NCI-H226 (cell line): ENCODE measurements at places on chromosomes 7 and 10.

- DNase-seq, result no peak
Observed at GRCh38 chr7:157877298-157878090, 540.7 kb downstream of the DNAJB6 start.

DNA sequence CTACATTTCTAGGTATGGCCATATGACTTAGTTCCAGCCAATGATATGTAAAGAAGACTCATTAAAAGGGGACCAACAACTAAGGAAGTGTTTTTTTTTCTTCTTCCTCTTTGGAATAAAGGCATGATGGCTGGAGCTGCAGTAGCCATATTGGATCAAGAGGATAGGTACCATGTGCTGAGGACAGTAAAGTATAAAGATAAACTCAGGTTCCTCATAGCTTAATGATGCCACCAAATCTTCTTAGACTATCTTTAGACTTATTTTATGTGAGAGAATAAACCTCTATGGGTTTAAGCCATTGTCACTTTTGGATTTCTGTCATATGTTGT is 85.3 kb downstream of the ANLN start:
- no peak for DNase-seq

- no peak for DNase-seq
Observed at GRCh38 chr7:133887459-133887858, 239.7 kb upstream of the LRGUK start.

DNA sequence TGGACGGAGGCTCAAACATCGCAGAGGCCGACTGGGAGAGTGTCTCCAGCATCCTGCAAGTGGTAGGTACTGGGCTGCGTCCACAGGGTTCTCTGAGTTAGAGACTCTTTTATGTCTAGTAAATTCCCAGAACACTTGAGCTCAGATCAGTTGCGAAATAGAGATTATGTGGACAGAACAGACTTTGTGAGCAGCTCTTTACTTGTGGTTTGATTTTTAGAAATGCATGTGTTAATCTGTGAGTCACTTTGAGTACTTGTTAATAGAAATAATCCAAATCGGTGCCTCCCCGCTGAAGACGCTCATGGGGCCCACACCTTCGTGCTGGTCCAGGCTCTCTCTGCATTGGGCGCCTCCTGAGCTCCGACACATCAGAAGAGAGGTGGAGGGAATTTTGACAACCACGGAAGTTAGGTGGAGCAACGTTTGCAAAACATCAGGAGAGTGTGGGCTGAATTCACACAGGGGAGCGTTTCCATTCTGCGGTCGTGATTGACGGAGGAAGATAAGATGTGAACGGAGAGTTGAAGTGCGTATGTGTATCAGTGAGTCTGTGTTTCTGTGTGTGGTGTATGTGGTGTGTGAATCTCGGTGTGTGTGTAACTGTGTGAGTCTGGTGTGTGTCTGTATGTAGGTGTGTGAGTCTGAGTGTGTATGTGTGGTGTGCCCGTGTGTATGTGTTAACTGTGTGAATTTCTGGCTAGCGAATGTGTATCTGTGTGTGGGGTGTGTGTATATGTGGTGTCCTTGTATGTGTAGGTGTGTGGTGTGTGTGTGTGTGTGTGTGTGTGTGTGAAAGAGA is 32.1 kb downstream of the PFKP start:
- DNase-seq, result peak; percentile 68

DNA sequence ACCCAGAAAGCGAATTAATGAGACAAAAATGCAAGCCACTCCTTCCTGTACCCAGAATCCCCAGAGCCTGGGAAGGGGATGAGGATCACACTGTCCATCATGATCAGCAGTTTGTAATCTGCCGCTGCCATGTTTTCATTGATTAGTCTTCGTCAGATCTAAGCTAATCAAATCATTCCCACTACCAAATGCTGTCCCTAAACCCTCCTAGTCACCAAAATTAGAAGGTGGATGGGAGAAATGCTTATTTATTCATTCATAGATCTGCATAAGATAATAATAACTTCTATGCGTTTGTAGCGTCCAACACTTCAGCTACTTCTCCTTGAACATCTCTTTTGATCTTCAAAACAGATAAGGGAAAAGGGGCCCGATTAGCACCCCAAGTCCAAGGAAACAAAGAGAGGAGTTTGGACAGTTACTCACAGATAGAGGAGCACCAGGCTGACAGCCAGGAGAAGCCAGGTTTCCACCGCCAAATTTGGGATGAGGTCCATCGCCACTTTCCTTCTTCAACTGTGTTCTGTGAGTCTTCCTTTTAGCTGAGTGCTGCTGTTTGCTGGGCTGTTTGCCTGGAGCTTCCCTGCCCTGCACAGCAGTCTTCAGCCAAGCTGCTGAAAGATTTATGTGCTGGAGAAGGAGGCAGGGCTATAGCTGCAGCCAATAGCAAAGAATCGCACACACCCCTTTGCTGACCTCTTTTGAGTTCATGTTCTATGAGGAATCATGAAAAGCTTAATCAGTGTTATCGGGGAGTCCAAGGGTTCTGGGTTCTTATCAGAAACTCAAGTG is at the start of gene CYP3A5:
CYP3A5 (minus strand) TSS at position 597 of the 792 bp plus-strand sequence; CDS start at position 497, 100 bp downstream.
- DNase-seq, result peak; percentile 72

DNA sequence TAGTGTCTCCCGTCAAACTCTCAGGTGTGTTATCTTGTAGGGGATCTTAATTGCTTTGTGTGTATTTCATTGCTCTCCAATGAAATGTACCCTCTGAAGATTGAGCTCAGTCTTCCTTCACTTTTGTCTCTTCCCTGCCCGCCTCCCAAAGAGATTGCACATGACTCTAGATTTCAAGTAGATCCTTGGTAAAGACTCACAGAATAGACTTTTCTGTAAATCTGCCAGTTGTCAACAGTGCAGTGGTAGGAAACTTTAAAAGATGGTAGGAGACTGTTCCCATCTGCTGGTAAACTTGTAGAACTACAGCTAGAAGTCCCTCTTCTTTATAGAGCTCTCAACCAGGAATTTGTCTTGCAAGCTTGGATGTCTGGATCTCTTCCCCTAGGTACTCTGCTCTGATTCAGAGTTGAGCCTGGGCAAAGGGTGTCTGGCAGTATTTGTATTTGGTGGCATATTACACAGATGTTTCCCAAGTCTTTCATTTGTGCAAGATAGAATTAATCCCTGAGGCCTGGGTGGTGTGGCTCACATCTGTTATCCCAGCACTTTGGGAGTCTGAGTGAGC is 9.6 kb downstream of the CCL26 start:
- peak; percentile 34 for DNase-seq

DNA sequence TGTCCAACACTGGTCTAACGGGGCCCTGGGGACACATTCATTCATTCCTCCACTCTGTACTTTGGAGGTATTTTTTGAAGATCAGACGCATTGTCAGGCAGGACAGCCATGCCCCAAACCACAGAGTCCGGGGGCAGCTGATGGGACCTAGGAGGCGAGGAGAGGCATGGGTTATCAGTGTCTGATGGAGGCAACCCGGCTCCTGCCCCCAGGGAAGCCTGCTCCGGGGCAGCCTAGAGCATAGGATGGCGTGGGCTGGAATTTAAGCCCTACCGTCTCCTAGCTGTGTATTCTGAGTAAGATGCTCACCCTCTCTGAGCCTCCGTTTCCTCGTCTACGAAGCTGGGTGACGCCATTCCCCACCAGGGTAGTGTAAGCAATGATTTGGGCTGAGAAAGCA is 55.4 kb upstream of the ELN start:
- DNase-seq, result no peak

DNA sequence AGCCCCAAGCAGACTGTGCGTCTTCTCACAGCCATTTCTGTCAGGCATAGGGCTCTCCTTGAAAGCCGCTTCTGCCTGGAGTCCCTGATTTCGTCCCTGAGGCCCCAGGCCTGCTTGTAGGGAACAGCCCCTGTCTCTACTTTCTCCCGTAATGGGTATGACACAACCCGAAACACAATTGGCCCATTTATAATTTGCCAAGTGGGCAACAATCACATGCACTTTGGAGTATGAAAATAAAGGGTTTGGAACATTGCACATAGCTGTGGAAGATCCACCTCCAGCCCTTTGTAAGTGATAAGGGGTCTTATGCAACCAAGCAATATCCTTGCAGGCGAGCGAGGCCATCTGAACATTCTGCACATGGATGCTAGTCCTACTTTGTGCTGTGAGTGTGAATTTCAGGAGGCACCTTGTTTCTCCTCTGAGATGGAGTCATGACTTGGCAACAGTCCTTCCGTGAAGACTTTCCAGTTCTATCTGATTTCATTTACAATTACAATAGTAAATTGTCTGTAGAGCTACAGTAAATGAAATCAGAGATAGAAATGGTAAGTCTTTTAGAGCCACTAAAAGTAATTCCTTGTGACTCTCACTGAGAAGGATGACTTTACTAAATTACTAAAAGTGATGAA is 141.5 kb downstream of the CUBN start:
- DNase-seq, result no peak

DNA sequence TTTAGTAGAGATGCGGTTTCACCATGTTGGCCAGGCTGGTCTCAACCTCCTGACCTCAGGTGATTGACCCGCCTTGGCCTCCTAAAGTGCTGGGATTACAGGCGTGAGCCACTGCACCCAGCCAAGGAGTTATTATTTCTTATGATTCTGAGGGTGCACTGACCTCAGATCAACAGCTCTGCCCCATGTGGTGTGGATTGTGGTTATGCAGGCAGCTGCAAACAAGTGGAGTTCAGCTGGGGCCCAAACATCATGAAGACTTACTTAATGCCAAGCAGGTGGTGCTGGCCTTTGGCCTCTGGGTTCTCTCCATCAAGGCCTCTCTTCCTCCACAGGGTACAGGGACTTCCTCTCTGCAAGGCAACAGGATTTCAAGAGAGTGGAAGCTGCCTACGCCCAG is 45.1 kb upstream of the OPTN start:
- no peak for DNase-seq

DNA sequence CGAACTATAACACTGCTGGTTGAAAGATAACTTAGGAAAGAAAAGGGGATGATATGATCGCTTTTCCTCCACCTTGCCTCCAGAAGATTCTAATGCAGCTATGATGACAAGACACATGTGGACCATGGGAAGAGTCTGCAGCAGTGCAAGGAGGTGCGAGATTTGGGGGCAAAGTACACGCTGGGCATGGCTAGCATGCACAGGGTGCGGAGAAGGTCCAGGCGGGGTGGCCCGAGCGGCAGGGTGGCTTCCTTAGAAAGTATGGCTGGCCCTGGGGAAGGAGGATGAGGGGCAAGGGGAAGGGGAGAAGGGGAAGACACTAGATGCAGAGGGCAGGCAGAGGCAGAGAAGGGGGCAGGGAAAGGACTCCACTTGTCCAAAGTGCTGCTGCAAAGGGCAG is 15.6 kb downstream of the ATXN7L1 start:
- no peak for DNase-seq

DNA sequence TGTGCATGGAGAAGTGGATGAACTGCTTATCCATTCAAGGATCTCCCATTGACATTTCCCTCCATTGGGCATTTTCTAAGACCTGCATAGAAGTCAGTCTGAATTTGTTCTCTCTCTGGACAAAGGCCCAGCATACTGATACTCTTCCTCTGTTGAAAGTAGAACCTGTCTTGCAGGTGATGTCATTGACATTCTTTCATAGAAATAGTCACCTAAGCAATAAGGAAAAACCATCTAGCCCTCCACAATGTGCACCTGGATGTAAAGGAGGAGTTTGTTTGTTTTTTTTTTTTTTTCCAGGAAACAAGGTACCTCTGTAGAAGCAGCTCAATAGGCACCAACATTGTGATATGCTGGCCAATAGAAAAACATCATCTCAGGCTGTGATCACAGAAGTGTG is 150.4 kb downstream of the DPY19L1 start:
- DNase-seq, result no peak

DNA sequence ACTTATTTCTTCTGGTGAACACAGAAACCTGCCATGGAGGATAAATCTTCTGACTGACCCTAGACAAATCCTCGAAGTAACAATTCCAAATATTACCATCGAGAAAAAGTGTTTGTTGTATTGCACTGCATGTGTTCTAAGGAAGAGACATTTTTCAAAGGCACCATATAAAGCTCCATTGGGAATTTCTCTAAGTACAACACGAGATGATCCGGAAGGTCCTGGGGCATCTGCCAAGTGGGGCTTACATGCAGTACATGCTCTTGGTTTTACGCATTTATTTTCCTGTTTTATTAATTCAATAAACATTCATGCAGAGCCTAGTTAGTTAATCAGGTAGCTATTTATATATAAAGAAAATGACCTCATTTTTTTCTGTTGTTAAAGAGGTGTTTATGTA is 692.0 kb upstream of the IGFBP3 start:
- no peak for DNase-seq

DNA sequence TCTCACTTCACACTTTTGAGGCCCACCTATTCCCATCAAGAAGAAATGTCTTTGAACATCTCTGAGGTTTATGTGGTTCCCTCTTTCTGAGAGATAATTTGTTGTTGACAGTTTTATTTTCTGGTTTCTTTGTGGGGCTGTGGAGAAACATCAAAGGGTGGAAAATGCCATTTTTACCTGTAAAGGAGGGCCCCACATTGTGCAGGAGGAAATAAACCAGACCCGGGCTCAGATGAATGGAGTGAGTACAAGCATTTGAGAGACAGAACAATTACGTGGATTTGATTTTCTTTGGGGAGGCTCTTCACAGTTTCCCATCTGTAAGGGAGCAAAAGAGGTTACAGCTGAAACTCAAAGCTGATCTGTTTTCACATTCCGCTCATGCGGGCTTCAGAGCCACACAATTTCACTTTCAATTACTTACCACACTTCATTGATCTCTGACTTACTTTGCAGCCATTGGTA is 29.8 kb downstream of the ITPRIP start:
- DNase-seq, result no peak

GRCh38 chr7:140039896-140040295 is 22.9 kb downstream of the PARP12 start:
- no peak for DNase-seq

DNA sequence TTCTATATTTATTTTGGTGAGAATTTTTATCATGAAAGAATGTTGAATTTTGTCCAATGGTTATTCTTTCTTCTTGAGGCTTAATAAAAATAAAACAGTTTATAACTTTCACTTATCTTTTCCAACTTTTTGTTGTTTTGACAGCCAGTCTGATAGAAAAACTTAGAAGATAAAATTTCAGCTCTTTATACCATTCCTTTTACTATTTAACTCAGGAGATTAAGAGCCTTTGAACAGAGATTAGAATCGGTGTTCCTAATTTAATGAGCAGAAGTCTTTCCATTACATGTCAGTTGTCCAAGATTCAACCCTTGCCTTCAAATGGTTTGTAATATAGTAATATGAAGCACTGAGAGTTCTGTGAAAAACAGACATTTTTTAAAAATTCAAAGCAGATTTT is 97.8 kb upstream of the SEC61G start:
- no peak for DNase-seq

DNA sequence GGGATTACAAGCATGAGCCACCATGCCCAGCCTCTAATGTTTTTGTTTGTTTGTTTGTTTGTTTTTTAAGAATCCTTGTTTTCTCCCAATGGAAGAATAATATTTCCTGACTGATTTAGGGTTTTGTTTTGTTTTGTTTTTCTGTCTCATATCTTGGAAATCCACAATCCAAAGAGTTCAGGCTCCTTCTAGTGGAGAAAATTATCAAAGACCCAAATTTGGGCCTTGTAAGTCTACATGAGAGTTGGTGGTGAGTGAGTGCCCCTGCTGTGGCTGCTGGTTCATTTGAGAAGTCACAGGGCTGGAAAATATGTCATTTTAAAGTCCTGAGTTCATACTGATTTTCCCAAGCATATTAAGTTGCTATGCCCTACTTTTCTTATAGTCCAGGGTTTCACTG is 33.5 kb upstream of the KLHL7 start:
- DNase-seq, result no peak
